Right renal pelvis (tissue), 4 donors: ENCODE measurements at places on chromosomes 6 and 20. TPM values are rescaled to one million over a fixed set of nuclear protein-coding genes. Genes with fewer than 3 reads are reported as not detected.
A peak's percentile ranks its signal among the peaks of the same experiment; 100 is the strongest.

Gene NDRG3
- 34.3 TPM for polyA plus RNA-seq

GRCh38 chr6:140546640-140547039, 1172.2 kb upstream of the CITED2 start:
- no peak for DNase-seq

Gene ETV7
- polyA plus RNA-seq = 0.10 TPM

GRCh38 chr6:138302554-138302953, 75.2 kb upstream of the SMIM28 start:
- no peak for DNase-seq

Gene MTHFD1L
- polyA plus RNA-seq = 19.4 TPM

- no peak for DNase-seq
Measured at GRCh38 chr20:48349656-48350055, 478.1 kb downstream of the PREX1 start.

Gene MUC22
- not detected for polyA plus RNA-seq

GRCh38 chr6:13298446-13298845, 29.9 kb downstream of the TBC1D7 start:
- no peak for DNase-seq

DNA sequence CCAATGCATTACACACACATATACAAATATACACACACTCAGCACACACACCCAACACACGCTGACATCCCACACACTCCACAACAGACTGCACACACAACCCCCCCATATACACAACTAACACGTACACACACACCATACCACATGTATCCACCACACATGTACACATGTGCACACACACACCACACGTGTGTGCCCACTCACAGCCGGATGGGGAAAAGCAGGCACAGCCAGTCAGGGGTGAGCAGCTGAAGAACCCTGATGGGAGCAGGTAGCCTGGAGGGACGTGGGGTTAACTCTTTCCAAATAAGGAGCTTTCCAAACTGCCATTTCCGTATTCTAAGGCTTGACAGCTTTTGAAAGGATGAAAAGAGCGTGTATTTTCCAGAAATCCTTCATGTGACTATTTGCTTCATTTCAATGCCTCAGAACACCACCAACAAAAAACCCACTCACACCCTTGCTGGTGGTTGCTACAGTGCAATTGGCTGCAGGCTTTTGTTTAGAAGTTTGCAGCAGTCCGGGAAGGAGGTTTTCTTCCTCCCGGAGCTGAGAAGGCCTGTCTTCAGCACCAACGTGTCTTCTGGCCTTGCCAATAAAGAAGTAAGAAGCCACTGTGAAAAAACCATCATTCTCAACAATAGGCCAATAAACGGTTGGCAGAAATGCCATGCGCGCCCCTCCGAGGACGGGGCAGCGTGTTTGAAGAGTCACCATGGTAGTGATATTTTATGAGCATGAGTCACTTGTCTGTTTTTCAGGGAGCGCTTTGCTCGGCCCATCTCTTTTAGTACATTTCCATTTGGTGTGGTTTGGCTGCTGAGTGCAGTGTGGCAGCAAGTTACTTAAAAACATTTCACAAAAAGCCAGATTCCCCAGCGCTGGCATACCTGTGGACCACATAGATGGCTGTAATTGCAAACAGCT, 131.3 kb upstream of the GMDS start:
- no peak for DNase-seq

- no peak for DNase-seq
Measured at GRCh38 chr20:38202153-38202981, 37.3 kb upstream of the TGM2 start.

Gene SCRT2
- polyA plus RNA-seq = not detected

DNA sequence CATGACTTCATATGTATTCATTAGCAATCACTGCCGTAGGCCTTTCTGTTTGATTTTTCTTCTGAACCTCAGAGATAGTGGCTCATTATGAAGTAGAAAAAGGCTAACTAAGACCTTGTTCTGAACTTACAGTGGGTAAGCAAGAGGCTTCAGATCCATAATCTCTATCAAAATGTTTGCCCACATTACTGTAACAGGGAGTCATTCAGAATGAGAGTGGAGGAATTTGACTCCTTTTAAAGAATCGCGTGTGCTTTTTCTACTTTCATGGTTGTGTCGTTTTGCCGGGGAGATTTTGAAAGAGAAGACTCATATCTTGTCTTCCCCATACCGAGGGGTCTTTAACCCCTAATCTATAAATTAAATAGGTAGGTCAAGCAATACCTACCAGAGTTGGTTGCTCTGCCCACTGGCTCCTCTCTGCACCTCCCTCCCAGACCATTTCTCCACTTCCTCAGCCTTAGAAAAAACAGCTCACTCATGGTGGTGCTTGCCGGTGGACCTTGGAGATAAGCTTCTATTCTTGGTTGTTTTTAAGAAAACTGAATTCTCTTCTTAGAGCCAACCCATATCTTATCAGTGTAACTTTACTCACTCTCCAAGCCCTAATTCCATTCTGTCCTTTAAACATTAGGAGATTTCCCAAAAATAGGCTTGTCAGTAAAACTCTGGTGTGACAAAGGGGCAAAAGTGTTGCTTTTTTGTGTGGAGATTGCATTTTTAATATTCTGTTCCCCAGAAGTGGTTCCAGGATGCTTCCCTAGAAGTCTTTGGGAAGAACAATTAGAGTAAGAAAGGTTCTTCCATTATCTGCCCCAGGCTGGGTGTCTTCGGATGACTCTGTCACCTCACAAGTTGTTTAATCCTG, 56.6 kb downstream of the E2F3 start:
- DNase-seq = no peak

Gene VGLL2
- polyA plus RNA-seq = not detected

GRCh38 chr20:35091816-35092523, 637 bp downstream of the TRPC4AP start:
- DNase-seq = peak; percentile 5

DNA sequence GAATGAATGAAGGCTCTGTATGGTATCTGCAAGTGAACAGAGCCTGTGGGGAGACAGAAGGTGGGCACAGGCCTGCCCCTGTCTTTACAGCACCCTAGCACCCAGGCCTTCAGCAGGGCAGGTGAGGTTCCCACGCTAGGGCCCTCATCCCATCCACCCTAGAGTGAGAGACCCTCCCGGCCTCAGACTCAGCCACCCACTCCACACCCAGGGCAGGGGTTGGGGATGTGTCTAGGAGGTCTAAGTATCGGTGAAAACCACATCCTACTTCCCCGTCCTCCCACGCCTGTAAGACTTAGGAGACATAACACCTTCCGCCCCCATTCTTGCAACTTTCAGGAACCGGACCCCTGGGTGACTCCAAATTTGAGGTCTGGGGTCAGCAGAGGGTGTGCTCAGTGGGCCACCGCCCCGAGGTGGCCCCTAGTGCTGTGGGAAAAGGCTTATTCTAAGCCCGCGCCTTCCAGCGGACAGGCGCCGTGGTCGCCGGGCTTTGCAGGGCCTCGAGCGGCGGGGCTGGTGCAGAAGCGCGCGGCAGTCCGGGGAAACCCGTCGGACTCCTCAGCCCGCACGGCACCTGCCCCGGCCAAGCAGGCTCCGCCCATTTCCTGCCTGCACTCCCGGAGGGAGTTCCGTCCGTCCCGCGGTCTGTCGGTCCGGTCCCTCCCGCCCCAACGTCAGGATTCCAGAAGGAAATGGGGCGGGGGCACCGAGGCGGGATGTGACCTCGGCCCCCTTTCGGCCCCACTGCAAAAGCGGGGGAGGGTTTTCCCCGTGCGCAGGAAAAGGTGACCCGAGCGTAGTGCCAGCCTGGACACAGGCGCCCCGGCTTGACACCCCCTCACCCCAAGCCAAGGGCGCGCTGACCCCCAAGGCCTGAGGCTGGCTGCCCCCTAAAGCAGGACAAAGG, 868 bp downstream of the SAMD10 start:
- no peak for DNase-seq

Gene CLPSL2
- 0.23 TPM for polyA plus RNA-seq

DNA sequence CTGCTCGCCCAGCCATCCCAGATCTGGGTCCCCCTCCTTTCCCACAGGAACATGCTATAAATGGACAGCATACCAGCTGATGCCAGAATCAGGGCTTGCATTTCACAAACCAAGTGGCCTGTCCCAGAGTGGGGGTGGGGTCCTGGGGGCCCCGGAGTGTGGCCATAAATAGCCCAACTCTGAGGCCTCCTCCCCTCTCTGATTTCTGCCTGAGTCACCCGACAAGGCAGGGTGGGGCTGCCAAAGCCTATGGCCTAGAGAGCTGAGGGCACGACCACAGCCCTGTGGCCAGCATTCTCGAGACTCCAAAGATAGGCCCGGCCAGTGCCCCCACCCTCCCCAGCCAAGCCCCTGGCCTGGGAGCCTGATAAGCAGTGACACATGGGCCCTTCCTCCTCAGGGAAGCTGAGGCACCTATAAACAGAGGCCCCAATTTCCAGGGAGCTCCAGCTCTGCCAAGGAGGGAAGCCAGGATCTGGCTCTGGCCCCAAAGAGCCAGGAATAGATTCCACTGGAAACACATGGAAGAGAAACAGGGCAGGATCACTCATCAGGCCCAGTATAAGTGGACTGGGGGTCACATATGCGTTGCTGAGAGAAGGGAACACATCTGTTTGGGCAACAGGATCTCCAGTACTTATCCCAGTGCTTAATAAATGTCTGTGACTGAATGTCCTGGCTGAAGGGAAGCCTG, 20.3 kb downstream of the SNTA1 start:
- DNase-seq = no peak

- DNase-seq = no peak
Measured at GRCh38 chr6:124237911-124238310, 434.2 kb downstream of the NKAIN2 start.

- no peak for DNase-seq
Measured at GRCh38 chr6:137764464-137764863, 102.6 kb upstream of the TNFAIP3 start.

DNA sequence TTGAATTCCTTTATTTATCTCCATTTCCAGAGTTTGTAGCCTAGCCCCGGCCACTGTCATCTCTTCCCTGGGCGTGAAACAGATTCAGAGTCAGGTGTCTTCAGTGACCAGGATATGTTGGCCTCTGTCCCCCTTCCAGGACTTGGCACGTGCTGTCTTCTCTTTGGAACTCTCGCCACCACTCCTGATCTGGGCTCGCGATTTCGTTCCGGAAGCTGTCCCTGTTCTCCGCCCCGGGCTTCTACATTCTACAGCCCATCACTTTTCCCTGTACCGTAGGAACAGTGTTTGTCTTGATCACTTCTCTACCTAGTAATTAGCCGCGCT, 739 bp downstream of the GSS start:
- no peak for DNase-seq

DNA sequence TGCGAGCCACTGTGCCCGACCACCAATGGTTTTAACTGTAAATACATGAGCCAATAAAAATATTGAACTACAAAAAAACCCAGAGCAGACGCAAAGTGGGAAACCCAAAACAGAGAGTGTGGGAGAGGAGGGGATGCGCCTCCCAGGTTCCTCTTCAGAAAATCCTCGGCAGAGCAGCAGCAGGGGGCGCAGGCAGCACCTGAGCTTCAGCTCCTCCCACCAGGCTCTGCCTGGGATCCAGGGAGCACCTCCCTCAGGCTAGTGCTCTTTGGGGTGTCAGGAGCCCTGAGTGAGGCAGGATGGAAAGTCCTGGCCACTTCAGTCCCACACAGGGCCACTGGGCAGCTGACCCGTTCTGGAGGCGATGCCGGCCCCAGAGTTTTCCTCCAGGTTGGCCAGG, 536.9 kb upstream of the CDH4 start:
- DNase-seq = no peak

- no peak for DNase-seq
Measured at GRCh38 chr6:135985471-135985870, 134.0 kb downstream of the PDE7B start.

Gene GJA1
- polyA plus RNA-seq = 63.8 TPM

Gene HUS1B
- polyA plus RNA-seq = not detected

GRCh38 chr6:148839044-148839443, 92.2 kb downstream of the UST start:
- no peak for DNase-seq

GRCh38 chr6:167210375-167211294, 52.9 kb upstream of the GPR31 start:
- DNase-seq = no peak

GRCh38 chr6:142562865-142563264, 261.1 kb downstream of the ADGRG6 start:
- DNase-seq = no peak

- no peak for DNase-seq
Measured at GRCh38 chr20:37362821-37363220, 16.9 kb downstream of the SRC start.

DNA sequence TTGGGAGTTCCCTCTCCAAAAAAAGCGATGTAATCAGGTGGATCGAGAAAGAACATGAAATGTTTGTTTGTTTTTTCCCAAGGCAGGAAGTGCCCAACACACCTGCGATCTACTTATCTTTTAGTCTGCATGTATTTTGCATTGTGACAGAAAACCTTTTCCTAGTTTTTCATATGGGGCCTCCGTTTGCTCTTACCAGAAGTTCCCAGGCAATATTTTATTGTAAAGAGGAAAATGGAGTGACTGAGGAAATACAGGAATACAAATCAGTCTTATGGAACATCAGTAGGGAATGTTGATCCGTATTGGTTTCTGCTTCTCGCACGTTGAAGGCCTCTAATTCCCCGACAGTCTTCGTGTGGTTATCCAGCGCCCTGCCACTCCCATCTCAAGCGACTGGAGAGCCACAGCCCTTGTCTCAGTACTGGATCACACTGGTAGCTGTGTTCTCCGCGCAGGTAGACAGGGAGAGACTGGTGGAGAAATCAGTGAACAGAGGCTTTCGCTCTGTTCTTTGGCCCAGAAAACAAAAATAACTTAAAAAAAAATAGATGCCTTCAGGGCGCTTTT, 107.4 kb downstream of the TRIM27 start:
- no peak for DNase-seq

DNA sequence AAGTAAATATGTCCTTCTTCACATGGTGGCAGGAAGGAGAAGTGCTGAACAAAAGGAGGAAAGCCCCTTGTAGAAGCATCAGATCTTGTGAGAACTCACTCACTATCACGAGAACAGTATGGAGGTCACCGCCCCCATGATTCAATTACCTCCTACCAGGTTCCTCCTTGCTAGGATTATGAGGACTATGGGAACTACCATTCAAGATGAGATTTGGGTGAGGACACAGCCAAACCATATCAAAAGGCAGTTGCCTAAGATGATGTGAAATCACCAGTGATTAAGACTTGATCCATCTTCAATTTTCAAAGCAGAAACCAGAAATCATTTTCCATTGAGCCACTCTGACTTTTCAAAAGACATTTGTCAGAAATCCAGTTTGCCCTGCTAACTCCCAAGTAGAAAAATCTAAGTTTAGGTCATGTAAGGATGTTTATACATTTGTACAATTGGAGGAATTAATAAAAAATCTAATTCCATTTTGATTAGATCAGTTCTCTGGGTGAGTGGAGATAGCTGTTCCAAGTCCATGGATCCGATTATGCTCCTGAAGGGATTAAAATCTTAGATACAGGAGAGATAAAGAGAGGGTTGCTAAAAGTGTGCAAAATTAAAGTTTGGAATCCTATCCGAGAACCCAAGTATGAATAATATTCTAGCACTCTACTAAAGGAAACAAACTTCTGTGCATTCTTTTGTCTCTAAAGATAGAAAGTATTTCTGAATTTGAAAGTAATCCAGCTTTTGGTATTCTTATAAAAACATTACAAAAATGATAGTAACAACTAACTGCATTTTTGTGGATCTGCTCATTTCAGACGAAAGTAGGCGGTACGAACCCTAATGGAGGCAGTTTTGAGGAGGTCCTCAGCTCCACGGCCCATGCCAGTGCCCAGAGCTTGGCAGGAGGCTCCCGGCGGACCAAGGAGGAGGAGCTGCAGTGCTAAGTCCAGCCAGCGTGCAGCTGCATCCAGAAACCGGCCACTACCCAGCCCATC, 39.5 kb downstream of the HDDC2 start:
- no peak for DNase-seq

Gene SNAP25
- 6.8 TPM for polyA plus RNA-seq
